Kidney epithelial cell (primary cell): ENCODE measurements at places on chromosomes 11 and 22. TPM values are rescaled to one million over a fixed set of nuclear protein-coding genes. Genes with fewer than 3 reads are reported as not detected.

- DNase-seq, result peak; percentile 14
These were observed 36.6 kb downstream of the DCUN1D5 start for GRCh38 chr11:103055221-103055890.

DNA sequence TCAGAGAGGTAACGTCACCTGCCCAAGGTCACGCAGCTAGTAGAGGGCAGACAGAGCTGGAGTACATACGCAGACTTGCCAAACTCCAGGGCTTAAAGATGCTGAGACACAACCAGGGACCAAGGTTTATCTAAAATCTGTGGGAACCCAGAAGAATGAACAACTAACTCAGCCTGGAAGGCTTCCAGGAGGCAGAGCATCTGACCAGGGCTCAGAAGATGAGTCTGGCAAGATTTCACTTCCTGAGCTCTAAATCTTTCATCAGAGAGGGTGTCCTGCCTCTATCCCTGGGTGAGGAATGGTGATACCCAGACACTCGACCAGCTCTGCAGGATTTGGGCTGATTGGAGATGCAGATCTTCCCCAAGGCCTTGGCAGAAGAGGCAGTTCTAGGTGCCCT, 9.1 kb downstream of the GAL3ST1 start:
- no peak for DNase-seq

Gene SFI1
- total RNA-seq, result 13.2 and 18.1 TPM in 2 replicates

Gene SLC22A6
- total RNA-seq, result not detected in 2 replicates

Gene KCTD14
- 6.2 and 6.7 TPM in 2 replicates for total RNA-seq
